Activated naive CD8-positive, alpha-beta T cell treated with anti-CD3 and anti-CD28 coated beads, Interleukin-2, amount 50 U/mL, for 24 hours (primary cell): ENCODE measurements at places on chromosomes 1 and 21.

DNA sequence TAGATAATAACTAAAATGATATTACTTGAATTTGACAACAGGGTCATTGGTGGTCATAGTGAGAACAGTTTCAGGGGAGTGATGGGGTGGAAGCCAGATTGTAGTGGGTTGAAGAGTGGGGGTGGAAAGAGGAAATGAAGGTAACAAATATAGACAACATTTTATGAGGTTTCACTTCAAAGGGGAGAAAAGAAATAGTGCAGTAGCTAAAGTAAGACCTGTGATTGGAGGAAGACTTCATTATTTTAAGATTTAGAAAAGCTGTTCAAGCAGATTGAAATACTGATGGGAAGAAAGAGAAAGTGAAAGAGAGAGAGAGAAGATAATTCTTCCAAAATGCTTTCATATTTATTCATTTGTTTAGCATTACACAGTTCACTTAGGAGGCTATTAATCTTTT lies 52.0 kb upstream of the KCNA3 start:
- H3K4me3 ChIP-seq: peak overlapping the region; percentile 52
- H3K36me3 ChIP-seq: no peaks in the 10 kb centered on the region

GRCh38 chr21:26842974-26843932 lies 2.0 kb downstream of the ADAMTS1 start:
- H3K4me3 ChIP-seq: peak overlapping the region; percentile 62
- H3K36me3 ChIP-seq: no peaks in the 10 kb centered on the region
- H3K27me3 ChIP-seq: peaks cover 60% of the 10 kb centered on the region

- no peaks in the 10 kb centered on the region for H3K27me3 ChIP-seq
- no peak for DNase-seq
- no peaks in the 10 kb centered on the region for H3K36me3 ChIP-seq
- H3K4me1 ChIP-seq: no peaks in the 10 kb centered on the region
Observed at GRCh38 chr21:17197996-17198395, 314.8 kb upstream of the CXADR start.

DNA sequence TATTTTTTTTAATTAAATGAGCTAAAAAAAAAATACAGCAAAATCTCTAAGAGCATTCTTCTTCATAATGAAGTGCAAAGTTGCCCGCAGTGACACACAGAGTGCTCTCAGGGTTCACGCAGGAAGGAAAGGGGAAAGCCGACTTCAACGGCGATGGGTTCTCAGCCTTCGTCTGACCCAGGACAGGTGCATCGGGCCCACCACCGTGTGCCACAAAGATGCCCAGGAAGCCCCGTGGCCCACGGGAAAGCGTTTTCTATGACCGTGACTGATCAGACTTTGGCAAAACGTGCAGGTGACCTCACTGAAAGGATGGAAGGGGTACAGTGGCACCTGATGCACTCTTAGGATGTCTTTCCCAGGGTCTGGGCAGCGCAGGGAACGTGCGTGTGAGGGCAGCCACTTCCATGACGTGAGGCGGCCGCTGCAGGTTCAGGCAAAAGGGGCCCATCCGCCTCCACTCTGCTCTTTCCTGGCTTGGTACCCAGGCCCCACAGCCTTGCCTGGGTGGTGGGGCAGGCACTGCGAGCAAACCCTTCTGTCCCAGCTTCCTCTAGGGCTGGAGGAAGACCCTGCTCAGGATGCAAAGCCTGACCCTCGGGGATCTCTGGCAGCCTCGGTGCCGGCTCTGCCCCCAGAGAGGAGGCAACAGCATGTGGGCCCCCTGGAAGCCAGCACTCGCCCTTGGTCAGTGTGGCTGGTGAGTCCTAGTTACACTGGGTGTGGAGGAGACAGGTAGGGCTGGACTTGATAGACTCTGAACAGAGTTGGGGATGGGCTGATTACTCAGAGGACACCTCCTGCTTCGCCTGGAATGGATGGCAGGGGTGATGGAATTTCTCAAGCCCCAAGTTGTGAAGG lies 8.3 kb downstream of the LRRC47 start:
- no peak for DNase-seq
- peaks cover 28% of the 10 kb centered on the region for H3K36me3 ChIP-seq
- H3K27ac ChIP-seq: peak overlapping the region; percentile 69
- H3K27me3 ChIP-seq: no peaks in the 10 kb centered on the region
- H3K4me3 ChIP-seq: peak overlapping the region; percentile 11
- peaks cover 22% of the 10 kb centered on the region for H3K4me1 ChIP-seq

DNA sequence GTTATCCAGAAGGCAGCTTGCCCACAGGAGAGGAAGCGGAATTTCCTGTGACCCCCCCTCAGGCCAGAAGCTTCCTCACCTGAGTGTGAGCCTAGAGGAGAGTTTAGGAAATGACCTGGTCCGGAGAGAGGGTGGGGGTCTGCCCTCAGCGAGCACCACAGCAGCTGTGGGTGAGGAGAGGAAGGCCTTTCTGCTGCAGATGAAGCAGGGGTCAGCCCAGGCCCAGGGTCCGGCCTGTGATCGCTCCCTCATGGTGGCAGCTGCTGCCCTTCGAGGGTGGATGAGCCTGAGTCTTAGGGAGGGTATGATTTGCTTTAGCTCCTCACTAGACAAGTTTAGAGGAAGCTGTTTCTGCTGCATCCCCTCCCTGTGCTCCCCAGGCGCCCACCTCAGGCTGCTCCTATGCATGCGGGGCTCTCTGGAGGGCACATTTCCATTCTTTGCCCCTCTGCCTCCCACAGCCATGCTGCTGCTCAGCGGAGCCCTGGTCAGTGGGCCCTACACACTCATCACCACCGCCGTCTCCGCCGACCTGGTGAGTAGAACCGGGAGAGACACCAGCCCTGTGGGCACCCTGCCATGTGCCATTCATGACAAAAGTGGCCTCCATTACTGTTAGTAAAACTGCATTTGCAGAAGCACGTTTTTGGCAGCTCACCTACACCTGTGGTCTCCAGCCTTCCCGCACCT lies 53.0 kb downstream of the SLC37A1 start:
- no peak overlapping the region for H3K4me3 ChIP-seq
- DNase-seq: no peak
- peaks cover 3% of the 10 kb centered on the region for H3K36me3 ChIP-seq

- H3K27ac ChIP-seq: peak overlapping the region; percentile 99
- H3K27me3 ChIP-seq: peaks cover 4% of the 10 kb centered on the region
- peak overlapping the region; percentile 95 for H3K4me3 ChIP-seq
- H3K36me3 ChIP-seq: peaks cover 31% of the 10 kb centered on the region
- H3K4me1 ChIP-seq: peaks cover 51% of the 10 kb centered on the region
Observed at GRCh38 chr1:154627257-154628120, 19.5 kb upstream of the ADAR start.

GRCh38 chr1:200079232-200079940 lies 51.9 kb downstream of the NR5A2 start:
- DNase-seq: no peak
- peaks cover 21% of the 10 kb centered on the region for H3K27me3 ChIP-seq
- no peak overlapping the region for H3K27ac ChIP-seq
- H3K4me3 ChIP-seq: no peak overlapping the region
- no peaks in the 10 kb centered on the region for H3K36me3 ChIP-seq
- H3K4me1 ChIP-seq: no peaks in the 10 kb centered on the region

GRCh38 chr1:152328801-152329391 lies 3.9 kb upstream of the FLG start:
- H3K27ac ChIP-seq: no peak overlapping the region
- H3K27me3 ChIP-seq: peaks cover 2% of the 10 kb centered on the region
- H3K4me3 ChIP-seq: no peak overlapping the region
- no peaks in the 10 kb centered on the region for H3K4me1 ChIP-seq
- H3K36me3 ChIP-seq: no peaks in the 10 kb centered on the region

DNA sequence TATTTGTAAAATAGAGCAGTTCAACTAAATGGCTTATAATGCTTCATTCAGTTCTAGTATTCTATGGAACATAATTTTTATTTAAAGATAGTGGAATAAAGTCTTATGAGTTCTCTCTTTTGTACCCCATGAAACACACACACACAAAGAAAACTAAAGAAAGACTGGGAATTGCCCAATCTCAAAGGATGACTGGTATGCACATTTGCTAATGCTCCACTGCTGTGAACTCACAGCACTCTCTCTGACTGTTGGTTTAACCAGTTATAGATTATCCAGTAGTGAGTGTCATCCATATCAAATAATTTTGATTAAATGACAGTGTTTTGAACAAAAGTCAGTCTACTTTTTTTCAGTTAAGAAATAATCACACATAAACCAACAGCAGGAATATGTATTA lies 1082.4 kb upstream of the B3GALT2 start:
- no peak overlapping the region for H3K27ac ChIP-seq
- H3K4me1 ChIP-seq: no peaks in the 10 kb centered on the region
- no peak overlapping the region for H3K4me3 ChIP-seq
- no peaks in the 10 kb centered on the region for H3K36me3 ChIP-seq
- no peaks in the 10 kb centered on the region for H3K27me3 ChIP-seq

DNA sequence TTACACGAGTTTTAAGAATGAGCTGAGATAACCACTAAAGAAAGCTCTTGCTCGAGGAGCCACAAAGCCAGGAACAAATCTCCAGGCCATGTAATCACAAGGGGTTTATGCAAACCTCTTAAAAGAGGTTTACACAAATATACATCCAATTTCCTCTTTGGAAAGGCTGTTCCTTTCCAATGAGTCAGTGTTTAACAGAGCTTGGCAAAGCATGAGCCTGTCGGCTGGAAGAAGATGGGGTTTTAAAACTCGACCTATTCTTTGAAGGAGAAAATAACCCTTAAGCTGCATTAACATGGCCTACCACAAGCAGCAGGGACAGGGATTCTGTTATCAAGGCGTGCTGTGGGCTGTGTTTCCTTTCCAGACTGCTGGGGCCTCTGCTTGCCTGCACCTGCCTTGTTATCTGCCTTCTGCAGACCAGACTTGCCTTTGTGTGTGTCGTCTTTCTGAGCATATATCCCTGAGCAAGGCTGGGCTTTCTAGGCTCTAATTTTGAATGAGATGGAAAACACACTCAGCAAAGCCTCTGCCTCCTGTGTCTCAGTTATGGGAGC lies 40.6 kb upstream of the CYP2J2 start:
- peaks cover 2% of the 10 kb centered on the region for H3K27me3 ChIP-seq
- H3K4me3 ChIP-seq: no peak overlapping the region
- H3K27ac ChIP-seq: no peak overlapping the region
- H3K4me1 ChIP-seq: peaks cover 4% of the 10 kb centered on the region
- H3K36me3 ChIP-seq: no peaks in the 10 kb centered on the region

- H3K27ac ChIP-seq: no peak overlapping the region
- no peak overlapping the region for H3K4me3 ChIP-seq
- no peak for DNase-seq
- H3K4me1 ChIP-seq: peaks cover 19% of the 10 kb centered on the region
Observed at GRCh38 chr1:183019860-183020259, 3.4 kb upstream of the LAMC1 start.

- peaks cover 44% of the 10 kb centered on the region for H3K36me3 ChIP-seq
- H3K27me3 ChIP-seq: no peaks in the 10 kb centered on the region
- peak overlapping the region; percentile 71 for H3K27ac ChIP-seq
- peaks cover 13% of the 10 kb centered on the region for H3K4me1 ChIP-seq
- DNase-seq: no peak
Observed at GRCh38 chr21:33578959-33579542, 9.4 kb downstream of the DONSON start.

DNA sequence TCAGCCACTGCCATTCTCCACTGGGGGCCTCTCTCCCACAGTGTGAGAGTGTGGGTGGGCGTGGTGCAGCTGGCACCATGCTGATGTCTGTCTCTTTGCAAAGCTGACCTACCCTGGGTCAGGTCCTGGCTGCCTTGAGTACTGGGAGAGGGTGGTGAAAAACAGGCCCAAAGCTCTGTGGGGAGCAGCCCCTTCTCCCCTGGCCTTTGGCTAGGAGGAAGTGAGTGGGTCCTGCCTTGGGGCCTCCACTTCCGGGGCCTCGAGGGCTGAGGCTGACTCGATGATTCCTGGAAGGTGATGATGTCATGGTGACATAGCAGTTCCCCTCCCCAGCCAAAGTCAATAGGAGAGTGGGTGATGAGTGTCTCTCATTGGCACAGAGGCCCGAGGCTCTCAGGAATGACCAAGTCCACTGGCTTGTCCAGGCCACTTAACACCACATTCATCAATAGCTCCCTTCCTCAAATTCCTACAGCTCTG lies 53.0 kb downstream of the IER5 start:
- no peaks in the 10 kb centered on the region for H3K36me3 ChIP-seq
- H3K27ac ChIP-seq: peak overlapping the region; percentile 86
- peaks cover 59% of the 10 kb centered on the region for H3K4me1 ChIP-seq
- DNase-seq: peak; percentile 74
- H3K27me3 ChIP-seq: no peaks in the 10 kb centered on the region

GRCh38 chr1:33634806-33635205 lies 162.4 kb downstream of the ZSCAN20 start:
- H3K27me3 ChIP-seq: peaks cover 28% of the 10 kb centered on the region
- DNase-seq: peak; percentile 14
- no peaks in the 10 kb centered on the region for H3K4me1 ChIP-seq
- no peak overlapping the region for H3K4me3 ChIP-seq

- H3K4me1 ChIP-seq: no peaks in the 10 kb centered on the region
- no peaks in the 10 kb centered on the region for H3K27me3 ChIP-seq
- H3K4me3 ChIP-seq: no peak overlapping the region
Observed at GRCh38 chr1:71345491-71345890, 264.7 kb upstream of the ZRANB2 start.

GRCh38 chr1:148363439-148363810 lies 119.7 kb downstream of the PPIAL4G start:
- peak overlapping the region; percentile 82 for H3K4me3 ChIP-seq
- peaks cover 5% of the 10 kb centered on the region for H3K27me3 ChIP-seq
- H3K4me1 ChIP-seq: peaks cover 56% of the 10 kb centered on the region
- no peaks in the 10 kb centered on the region for H3K36me3 ChIP-seq

GRCh38 chr21:36743008-36743407 lies 44.1 kb downstream of the SIM2 start:
- no peak overlapping the region for H3K4me3 ChIP-seq
- peaks cover 30% of the 10 kb centered on the region for H3K27me3 ChIP-seq
- no peaks in the 10 kb centered on the region for H3K36me3 ChIP-seq
- no peak for DNase-seq

- H3K4me1 ChIP-seq: peaks cover 2% of the 10 kb centered on the region
- H3K27me3 ChIP-seq: no peaks in the 10 kb centered on the region
- H3K36me3 ChIP-seq: no peaks in the 10 kb centered on the region
- no peak overlapping the region for H3K27ac ChIP-seq
- DNase-seq: peak; percentile 6
- no peak overlapping the region for H3K4me3 ChIP-seq
Observed at GRCh38 chr21:25862596-25862995, 127.8 kb downstream of the GABPA start.

GRCh38 chr21:45259206-45259840 lies 28.4 kb downstream of the POFUT2 start:
- peaks cover 5% of the 10 kb centered on the region for H3K4me1 ChIP-seq
- H3K36me3 ChIP-seq: peaks cover 7% of the 10 kb centered on the region
- H3K27ac ChIP-seq: no peak overlapping the region
- no peak overlapping the region for H3K4me3 ChIP-seq
- no peak for DNase-seq
- peaks cover 10% of the 10 kb centered on the region for H3K27me3 ChIP-seq
